Choroid plexus epithelial cell (primary cell): ENCODE measurements at places on chromosomes 6 and 20.

GRCh38 chr6:128508588-128509296, 11.7 kb downstream of the PTPRK start:
- peak; percentile 95 for DNase-seq

GRCh38 chr20:45340951-45341350, 7.3 kb downstream of the SDC4 start:
- DNase-seq, result no peak

DNA sequence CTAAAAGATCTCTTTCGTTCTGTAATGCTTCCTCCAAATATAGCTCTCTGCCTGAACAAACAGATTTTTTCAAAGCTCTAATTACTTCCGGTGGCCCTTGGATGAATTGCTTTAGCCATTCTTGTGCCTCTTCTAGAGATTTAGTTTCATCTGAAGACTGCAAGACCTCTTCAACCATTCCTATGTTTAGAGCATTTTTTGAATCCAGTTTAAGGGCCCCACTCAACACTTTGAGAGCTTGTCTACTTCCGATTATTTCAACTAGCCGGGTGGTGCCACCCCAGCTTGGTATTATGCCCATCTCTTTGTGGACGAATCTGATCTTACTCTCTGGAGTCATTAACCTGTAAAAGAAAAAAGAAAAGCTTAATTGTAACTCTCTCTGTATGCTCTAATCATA, 23.3 kb downstream of the RNF146 start:
- no peak for DNase-seq

GRCh38 chr20:31418307-31418706, 12.3 kb upstream of the DEFB121 start:
- no peak for DNase-seq

GRCh38 chr6:7747016-7747415, 21.1 kb downstream of the BMP6 start:
- DNase-seq, result no peak
